ENCODE measurements at places on chromosomes 2 and 18. TPM values are rescaled to one million over a fixed set of nuclear protein-coding genes. Genes with fewer than 3 reads are reported as not detected.

GRCh38 chr18:73646772-73647171, 500.9 kb downstream of the FBXO15 start:
- DNase-seq = peak; percentile 90

DNA sequence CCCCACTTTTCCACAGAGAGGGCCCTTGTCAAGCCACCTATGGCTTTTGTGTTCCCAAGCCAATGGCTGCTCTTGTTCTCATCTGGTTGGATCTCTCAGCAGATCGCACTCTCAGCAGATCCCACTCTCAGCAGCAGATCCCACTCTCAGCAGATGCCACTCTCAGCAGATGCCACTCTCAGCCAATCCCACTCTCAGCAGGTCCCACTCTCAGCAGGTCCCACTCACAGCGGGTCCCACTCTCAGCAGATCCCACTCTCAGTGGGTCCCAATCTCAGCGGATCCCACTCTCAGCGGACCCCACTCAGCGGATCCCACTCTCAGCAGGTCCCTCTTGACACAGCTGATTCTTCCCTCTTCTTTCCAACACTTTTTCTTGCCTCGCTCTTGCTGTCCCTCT, 59.3 kb upstream of the MGAT4A start:
- no peak for DNase-seq

DNA sequence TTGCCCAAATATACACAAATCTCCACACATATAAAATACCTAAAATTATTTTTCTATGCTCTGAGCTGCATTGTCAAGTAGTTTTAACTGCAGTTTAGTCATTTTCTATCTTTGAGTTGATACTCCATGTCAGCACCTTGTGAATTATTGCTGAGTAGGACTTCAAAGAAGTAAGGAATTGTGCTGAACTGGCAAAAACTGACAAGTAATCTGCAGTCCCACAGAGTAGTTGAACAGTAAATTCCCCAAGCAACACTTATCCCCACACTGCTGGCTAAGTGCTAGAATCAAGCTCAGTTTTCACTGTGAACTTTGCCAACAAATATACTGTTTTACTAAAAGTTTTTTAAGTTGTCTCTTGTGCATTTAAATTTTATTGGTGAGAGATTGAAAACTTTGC, 141.8 kb upstream of the ST6GAL2 start:
- no peak for DNase-seq

DNA sequence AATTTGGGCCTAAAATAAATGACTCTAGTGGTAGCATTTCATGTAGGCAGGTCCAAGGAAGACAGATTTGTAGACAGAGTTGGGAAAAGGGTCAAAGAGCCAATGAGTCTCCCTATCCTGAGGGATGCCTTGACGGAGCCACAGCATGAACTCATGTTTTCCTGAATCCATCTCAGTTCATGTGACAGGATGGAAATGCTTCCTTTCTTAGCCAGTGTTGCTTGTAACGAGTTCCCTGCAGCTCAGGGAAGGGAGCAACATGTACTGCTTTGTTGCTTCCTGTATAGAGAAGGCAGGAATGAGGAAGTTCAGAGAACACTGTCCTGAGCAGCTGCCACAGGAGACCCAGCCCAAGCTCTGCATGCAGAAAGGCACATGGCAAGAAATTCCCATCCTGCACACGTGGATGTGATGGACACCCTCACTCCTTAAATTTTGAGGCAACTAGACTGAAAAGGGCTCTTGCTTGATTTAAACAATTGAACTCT, 27.9 kb downstream of the TMEM17 start:
- peak; percentile 16 for DNase-seq

- no peak for DNase-seq
Measured at GRCh38 chr2:241034490-241035141, 36.2 kb downstream of the SNED1 start.

- no peak for DNase-seq
Measured at GRCh38 chr2:43977677-43978375, 18.0 kb downstream of the LRPPRC start.

DNA sequence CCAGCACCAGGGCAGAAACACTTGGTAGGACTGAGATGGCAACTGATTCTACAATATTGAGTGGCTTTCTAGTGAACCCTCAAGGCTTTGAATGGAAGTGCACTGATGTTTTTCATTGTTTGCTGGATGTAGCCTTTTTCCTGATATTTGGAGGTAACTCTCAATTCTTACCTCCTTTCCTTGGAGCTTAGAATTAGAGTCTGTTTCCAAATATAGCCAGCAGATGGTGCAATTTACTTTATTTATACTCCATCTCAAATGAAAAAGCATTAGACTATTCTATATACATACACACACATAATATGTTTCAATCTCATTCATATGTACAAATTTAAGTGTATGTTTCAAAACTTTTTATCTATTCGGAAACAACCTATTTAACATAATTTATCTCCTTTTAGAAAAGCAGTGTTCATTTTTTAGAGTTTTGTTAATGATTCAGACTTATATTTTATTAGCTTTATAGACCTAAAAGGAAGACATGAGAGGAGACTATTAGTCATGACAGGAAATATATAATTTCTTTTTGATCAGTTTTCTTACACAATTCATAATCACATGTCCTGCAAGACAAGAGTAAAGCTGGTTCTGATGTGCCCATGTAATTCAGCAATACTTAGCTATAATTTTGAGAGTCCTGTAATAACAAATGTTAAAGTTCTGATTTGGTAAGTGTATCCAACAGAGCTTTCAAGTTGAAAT, 124.8 kb downstream of the NUP35 start:
- peak; percentile 42 for DNase-seq

GRCh38 chr2:83142934-83143333, 1316.1 kb downstream of the SUCLG1 start:
- no peak for DNase-seq

- DNase-seq = no peak
Measured at GRCh38 chr18:41917181-41917580, 37.9 kb upstream of the PIK3C3 start.

- no peak for DNase-seq
Measured at GRCh38 chr18:6866552-6867085, 137.1 kb downstream of the ARHGAP28 start.

GRCh38 chr2:85434696-85435095, 16.2 kb downstream of the SH2D6 start:
- DNase-seq = no peak

DNA sequence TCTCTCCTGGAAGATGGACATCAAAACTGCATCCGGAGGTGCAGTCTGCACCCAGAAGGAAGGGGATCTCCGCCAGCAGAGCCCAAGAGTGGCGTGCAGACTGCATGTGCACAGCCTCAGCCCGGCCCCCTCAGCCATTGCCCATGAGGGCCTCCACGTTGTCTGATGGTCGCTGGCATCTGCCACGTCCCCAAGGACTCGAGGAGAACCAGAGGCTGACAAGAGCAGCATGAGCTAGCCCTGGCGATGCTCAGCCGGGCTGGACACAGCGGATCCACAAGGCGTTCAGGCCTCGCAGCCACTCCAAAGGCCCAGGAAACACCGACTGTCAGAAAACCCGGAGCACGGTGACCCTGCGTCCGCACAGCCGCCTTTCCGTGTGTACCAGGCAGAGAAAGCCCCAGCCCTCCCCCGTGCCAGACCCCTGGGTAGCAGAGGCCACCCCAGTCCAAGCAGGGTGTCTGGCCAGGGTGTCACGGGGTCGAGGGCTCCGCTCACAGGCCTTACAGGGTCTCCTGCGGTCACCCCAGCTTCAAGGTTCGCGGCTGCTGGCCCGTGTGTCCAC, 48.3 kb downstream of the SLC66A2 start:
- no peak for DNase-seq

DNA sequence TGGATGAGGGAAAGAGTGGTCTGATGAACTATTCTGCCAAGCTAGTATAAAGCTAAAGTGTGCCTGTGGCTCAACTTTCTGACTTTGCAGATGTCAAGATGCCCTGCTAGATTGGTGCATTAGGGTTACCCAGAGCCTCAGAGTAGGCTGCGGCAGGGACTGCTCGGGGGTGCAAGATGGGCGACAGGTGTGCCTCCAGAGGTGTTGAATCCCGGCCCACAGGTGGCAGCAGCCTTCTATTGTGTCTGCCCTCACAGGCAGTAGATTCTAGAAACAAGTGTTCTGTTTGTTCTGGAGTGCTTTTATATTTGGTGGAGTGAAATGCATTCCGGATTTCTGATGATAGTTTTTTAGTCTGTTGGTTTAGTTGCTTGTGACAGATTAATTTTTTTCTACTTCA, 131.6 kb upstream of the IL1R2 start:
- DNase-seq = no peak

- DNase-seq = no peak
Measured at GRCh38 chr2:177329064-177329463, 63.5 kb upstream of the AGPS start.

DNA sequence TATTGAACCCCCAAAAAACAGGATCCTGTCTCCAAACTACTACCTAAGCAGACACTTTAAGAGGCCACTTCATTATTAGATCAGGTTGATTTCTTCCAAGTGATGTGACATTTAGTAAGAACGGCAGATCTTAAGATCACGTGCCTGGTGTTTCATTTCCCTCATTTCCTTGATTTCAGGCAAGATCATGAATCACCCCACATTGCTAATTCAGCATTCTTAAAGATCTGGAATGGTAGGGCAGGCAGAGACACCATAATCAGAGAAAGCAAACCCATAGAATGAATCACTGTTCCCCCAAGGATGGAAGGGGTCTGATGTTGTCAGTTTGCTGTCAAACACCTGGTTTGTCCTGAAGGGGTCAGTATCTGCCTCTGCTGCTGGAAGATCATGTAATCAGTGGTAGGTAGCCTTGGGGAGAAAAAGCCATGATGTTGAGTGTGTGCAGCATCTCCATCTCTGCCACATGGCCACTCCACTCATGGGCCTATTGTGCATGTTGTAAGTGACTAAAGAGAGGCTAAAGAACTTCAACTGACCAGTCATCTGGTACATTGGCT, 133.9 kb downstream of the ARHGAP15 start:
- no peak for DNase-seq

DNA sequence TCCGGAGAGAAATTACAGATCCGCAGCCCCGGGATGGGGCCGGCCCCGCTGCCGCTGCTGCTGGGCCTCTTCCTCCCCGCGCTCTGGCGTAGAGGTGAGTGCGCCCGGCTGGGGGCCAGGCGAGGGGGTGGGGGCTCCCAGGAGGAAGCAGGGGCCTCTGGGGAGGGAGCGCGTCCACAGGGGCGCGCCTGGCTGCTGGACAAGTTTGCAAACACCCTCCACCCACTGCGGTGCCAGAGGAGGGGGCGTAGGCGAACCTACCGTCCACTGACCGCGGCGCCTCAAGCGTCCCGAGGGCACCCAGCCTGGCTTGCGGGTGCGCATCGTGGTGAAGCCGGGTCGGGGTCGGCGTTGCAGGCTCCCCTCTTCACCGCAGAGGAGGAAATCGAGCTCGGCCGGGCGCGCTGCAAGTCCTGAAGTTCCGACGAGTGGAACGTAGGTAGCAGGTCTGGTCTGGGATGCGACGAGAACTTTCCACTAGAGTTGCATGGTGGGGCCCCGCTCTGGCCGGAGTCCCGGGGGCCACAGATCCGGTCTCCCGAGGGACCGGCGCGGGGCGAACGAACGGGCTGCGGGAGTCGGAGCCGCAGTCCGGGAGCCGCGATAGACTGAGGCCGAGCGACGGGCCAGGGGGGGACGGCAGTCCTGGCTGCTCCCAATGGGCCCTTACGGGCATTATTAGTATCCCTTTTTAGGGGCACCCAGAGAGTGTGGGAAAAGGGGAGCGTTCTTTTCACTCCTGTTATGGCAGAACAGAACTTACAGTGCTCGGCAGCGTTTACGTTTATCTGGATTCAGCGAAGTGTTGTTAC, 502 bp downstream of the MERTK start:
- no peak for DNase-seq

- DNase-seq = peak; percentile 74
Measured at GRCh38 chr2:132463719-132464118, 47.1 kb downstream of the GPR39 start.

GRCh38 chr18:55014095-55014494, 54.8 kb upstream of the CCDC68 start:
- no peak for DNase-seq

DNA sequence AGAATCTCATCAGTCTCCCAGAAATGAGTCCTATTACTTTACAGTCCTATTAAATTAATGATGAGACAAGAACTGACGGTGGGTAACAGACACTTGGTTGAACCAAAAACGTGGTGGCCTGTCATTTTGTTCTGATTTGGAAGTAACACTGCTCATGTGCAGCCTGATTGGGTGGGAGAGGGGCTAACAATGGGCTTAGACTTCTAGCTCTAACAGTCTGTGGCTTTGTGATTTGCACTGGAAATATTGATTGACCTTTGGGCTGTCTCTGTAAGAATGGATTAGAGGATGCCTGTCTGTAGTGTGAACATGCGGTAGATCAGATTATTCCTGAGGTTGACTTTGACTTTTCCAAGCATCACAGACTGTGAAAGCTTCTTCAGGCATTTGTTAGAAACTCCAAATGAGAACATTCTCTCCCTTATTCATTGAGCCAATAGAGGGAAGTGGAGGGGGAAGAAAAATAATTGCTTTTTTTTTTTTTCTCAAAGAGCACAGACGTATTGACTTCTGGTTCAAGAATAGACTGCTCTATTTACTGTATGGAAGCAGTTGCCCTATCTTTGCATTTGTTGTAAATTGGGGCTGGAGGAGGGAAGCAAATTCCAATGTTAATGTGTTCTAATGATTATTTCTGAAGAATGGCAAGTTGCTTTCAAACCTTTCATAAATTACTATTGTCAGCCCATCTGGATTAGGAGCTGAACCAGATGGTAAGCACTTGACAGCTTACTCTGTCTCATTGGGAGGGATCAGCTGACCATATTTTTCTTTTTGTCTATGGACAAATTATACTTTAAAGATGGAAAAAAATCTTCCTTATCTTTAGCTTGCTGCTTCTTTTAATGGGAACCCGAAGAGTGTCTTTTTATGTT, 85.8 kb upstream of the TTN start:
- no peak for DNase-seq

CAPG gene
- total RNA-seq = 140 TPM

PROKR1 gene
- not detected for total RNA-seq

OTOS gene
- not detected for total RNA-seq

EGR4 gene
- total RNA-seq = 0.12 TPM

FAP gene
- 52.8 TPM for total RNA-seq

KDM3A gene
- total RNA-seq = 20.0 TPM

RNU2-63P gene
- total RNA-seq = 6.8 TPM

SPHKAP gene
- not detected for total RNA-seq

ZAP70 gene
- 0.17 TPM for total RNA-seq

LRATD1 gene
- total RNA-seq = 8.2 TPM

TCF7L1 gene
- total RNA-seq = 26.4 TPM

SERPINB10 gene
- not detected for total RNA-seq

NTSR2 gene
- not detected for total RNA-seq

SPDYA gene
- total RNA-seq = 1.2 TPM

SCN9A gene
- total RNA-seq = 1.3 TPM

CNDP1 gene
- under 0.01 TPM for total RNA-seq

ALPP gene
- not detected for total RNA-seq

HOXD8 gene
- total RNA-seq = not detected

Measured in mammary epithelial cell (primary cell).